Activated T-helper 9 cell treated with anti-CD3 and anti-CD28 coated beads, Interleukin-2, amount 50 U/mL, for 16 hours (primary cell): ENCODE measurements at places on chromosomes 2 and 18.

- no peak for DNase-seq
Measured at GRCh38 chr18:7871560-7872456, 304.7 kb downstream of the PTPRM start.

- peak; percentile 50 for DNase-seq
Measured at GRCh38 chr2:239380831-239381708, 19.8 kb downstream of the HDAC4 start.

GRCh38 chr18:12304351-12305210, 3.5 kb upstream of the TUBB6 start:
- DNase-seq: no peak

GRCh38 chr2:130190237-130190636, 8.0 kb downstream of the TUBA3E start:
- DNase-seq: no peak

- no peak for DNase-seq
Measured at GRCh38 chr2:43209204-43209717, 17.1 kb downstream of the ZFP36L2 start.

GRCh38 chr2:160842286-160842685, 317.9 kb upstream of the TANK start:
- no peak for DNase-seq

GRCh38 chr2:199704358-199705238, 146.4 kb downstream of the FTCDNL1 start:
- no peak for DNase-seq

DNA sequence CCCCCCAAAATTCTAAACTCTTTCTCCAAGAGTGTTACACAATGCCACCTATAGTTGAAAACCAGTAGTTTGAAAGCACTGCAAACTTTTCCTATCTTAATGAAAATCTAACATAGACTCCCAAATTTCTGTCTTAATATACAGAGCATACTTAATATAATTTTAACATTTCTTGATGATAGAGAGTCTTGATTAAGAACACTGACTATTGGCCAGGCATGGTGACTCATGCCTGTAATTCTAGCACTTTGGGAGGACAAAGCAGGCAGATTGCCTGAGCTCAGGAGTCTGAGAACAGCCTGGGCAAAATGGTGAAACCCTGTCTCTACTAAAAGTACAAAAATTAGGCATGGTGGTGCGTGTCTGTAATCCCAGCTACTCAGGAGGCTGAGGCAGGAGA, 34.2 kb downstream of the ASXL2 start:
- DNase-seq: no peak

DNA sequence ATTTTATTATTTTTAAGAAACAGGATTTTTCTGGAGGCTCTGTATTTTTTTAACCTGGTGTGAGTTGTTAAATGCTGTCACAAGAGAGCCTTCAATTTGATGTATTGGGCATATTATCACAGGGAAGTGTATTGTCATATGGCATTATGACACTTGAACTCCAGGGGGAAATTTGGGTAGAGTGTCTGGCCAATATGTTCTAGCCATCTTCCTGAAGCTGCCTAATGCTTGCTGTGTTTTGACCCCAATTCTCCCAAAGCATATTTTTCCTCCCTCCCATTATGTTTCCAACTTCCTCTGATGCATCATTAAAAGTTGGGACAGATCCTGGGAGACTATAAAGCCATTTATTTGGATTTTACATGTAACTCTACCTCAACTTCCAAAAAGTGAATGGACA, 214.1 kb upstream of the SESTD1 start:
- DNase-seq: no peak

DNA sequence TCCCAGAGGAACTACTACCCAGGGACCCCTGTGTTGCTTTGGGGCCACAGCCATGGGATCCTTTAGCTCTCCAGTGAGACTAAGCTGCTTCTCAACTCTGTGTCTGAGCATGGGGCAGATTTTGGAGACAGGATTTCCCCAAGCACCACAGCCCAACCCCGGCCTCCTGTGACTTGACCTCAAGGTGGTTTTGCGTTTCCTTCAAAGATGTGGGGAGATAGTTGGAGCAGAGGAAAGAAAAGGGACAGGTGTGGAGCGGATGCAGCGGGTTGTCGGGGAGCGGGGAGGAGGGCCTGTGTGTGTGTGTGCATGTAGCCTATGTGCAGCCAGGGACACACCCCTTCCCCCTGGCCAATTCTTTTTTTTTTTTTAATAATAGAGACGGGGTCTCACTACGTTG, 10.2 kb downstream of the ARID5A start:
- no peak for DNase-seq

DNA sequence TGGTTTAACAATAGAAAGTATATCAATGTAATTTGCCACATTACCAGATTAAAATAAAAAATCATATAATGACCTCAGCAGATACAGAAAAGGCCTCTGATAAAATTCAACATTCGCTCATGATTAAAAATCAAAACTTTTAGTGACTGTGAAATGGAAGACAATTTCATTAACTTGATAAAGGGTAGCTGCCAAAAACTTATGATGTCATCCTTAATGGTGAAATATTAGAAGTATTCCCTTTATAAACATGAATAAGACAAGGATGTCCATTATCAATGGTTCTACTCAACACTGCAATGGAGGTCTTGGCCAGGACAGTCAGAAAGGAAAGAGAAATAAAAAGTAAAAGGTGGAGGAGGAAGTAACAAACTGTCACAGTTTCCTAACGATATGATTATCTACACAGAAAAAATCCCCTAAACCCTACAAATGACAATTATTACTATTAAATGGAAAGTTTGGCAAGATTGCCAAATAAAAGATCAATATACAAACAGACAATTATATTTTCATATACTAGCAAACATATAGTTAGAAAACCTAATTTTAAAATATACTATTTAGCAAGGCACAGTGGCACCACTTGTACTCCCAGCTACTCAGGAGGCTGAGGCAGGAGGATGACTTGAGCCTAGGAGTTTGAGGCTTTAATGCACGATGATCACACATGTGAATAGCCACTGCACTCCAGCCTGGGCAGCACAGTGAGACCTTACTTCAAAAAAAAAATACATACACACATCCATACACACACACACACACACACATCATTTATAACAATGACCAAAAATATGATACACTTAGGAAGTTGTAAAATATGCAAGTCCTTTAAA, 12.8 kb downstream of the METTL8 start:
- no peak for DNase-seq

DNA sequence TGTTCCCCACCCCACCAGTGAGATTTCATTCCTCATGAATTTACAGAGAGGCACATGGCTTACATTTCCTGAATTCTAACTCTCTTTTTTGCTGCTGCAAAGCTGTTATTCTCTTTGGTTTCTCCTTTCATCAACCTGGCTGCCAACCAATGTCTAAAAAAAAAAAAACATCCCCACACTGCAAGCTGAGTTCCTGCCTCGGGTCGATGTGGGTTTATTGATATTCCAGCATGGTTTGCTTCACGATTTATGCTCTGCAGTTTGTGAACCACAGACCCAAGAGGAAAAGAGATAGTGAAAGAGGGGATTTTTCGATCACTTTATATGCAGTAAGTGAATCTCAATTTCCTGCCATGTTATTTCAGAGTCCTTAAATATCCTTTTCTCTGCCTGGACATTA, 363.6 kb downstream of the LPIN1 start:
- no peak for DNase-seq
